ENCODE measurements at places on chromosomes 11 and 22.

- no peaks in the 10 kb centered on the region for H3K27me3 ChIP-seq
- H3K36me3 ChIP-seq: peaks cover 2% of the 10 kb centered on the region
- no peak for DNase-seq
- no peak overlapping the region for H3K4me3 ChIP-seq
- H3K4me1 ChIP-seq: no peaks in the 10 kb centered on the region
- H3K27ac ChIP-seq: no peak overlapping the region
Observed at GRCh38 chr11:17145972-17146371, 61.8 kb downstream of the PIK3C2A start.

GRCh38 chr22:50228366-50228765, 16.5 kb downstream of the TUBGCP6 start:
- H3K4me1 ChIP-seq: no peaks in the 10 kb centered on the region
- no peaks in the 10 kb centered on the region for H3K27me3 ChIP-seq
- no peaks in the 10 kb centered on the region for H3K36me3 ChIP-seq
- no peak overlapping the region for H3K4me3 ChIP-seq
- no peak for DNase-seq

DNA sequence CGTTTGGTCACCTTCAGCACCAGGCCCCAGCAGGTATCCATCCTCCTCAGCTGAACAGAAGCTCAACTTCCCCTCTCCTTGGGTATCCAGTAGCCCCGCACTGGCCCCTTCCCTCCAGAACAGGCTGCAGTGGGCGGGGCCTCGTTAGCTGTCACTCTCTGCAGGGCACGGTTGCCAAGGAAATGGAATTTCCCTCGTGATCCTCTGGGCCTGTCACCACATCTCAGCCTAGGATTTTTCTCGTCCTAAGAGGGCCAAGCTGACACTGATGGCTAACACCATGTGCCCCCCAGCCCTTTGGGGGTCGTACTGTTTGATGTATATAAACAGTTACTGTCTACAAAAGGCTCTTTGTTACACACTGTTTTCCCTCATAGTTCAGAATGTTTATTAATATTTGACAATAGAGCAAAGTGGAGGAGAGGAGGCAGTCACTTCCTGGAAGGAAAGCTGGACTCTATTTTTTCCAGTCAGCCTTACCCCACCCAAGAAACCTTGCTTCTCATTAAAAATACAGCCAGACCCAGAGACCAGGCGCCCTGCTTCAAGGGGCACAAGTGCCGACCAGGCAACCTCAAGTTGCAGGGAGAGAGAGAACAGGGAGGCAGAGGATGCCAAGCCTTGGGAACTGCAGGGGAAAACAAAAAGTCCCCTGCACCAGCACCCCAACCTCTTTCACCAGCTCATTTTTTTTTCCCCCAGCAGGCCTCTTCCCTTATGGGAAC, 44.5 kb downstream of the FEZ1 start:
- DNase-seq: peak; percentile 41
- no peaks in the 10 kb centered on the region for H3K4me1 ChIP-seq
- H3K27me3 ChIP-seq: no peaks in the 10 kb centered on the region
- no peaks in the 10 kb centered on the region for H3K36me3 ChIP-seq
- no peak overlapping the region for H3K27ac ChIP-seq
- H3K4me3 ChIP-seq: no peak overlapping the region

GRCh38 chr11:80733790-80734189, 1293.0 kb upstream of the TENM4 start:
- DNase-seq: no peak
- no peak overlapping the region for H3K27ac ChIP-seq
- no peak overlapping the region for H3K4me3 ChIP-seq

DNA sequence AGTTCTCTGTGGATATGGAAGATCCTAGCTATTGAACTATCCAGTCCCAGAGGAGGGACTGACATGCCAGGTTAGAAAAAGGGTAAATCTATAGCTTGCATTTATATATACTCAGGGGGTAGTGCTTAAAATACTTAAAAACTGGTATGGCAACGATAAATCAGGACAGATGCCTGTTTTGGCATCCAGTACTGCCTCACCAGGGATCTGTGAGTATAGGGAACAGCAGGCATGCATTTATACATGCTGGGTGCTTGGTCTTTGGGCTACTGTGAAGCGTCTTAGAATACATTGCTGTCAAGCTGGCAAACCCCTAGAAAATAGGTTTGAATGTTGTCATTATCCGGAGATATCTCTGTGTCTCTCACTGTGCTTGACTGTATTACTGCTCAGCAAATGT, 94.2 kb upstream of the DRD2 start:
- H3K4me1 ChIP-seq: peaks cover 50% of the 10 kb centered on the region
- no peak overlapping the region for H3K4me3 ChIP-seq
- no peaks in the 10 kb centered on the region for H3K27me3 ChIP-seq
- no peaks in the 10 kb centered on the region for H3K36me3 ChIP-seq

DNA sequence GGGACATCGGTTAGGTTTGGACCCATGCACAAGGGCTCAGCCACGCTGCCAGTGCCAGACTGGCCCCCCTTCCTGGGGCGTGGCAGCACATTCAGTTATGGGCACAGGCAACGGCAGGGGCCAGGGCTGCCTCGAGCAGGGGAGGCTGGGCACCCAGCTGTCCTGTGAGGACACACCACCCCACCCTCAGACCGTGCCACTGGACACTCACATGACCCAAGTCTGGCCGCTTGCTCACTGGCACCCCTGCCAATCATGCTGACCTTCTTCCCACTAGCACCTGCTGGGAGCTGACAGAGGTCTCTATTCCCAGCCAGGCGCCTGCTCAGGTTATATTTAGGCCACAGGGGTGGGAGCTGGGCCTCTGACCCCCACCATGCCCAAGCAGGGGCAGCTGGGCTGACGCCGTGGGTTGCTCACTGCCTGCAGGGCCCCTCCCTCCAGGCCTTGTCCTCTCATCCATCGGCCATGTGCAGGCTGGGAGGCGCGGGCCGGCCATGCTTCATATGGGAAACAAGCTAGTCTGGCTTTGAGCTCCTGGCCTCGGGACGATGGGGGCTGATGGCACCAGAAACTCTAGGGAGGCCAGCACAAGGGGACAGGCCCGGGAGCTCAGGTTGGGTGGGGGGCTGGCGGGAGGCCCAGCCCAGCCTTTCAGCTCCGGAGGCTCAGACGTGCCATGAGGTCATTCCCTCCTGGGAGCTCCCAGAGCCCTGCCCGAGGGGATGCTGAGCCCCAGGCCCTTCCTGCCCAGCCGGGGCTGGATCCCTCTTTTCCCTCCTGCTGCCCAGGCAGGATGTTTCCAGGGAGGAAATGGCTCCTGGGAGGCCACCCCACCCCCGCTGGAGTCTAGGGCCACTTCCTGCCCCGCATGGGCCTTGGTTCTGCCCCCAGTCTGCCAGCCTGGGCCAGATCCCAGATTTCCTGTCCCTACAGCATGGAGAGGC, 15.2 kb upstream of the TBX1 start:
- H3K36me3 ChIP-seq: no peaks in the 10 kb centered on the region
- no peaks in the 10 kb centered on the region for H3K4me1 ChIP-seq
- no peaks in the 10 kb centered on the region for H3K27me3 ChIP-seq
- H3K27ac ChIP-seq: no peak overlapping the region
- H3K4me3 ChIP-seq: no peak overlapping the region

DNA sequence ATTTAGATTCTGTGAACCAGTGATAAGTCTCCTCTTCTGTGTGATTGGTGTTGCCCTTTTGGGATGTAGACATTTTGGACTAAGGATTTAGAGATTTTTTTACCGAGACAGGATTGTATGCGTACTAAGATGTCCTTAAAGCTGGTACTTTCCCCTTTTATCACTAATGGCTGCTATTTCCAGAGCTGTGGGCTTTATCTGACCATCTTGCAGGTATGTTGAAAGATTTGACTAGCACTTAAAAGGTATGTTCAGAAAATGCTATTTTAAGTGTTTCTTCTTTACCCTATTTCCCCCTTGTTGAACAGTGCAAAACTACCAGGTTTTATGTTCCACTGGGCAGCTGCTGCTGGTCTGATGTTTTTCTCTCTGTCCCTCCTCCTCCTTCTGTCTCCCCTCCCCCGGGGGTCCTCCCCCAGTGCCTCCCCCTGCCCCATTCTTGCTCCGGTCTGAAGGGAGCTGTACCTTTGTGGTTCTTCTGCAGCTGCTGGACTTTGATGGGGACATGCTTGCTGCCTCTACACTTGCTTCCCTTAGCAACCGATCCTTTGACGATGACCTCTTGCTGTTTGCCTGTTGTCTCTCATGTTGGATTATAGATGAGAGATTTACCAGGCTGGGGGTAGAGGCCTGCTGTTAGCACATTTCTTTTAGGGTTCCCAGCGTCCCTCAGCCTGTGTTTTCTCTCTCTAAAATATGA, 59.6 kb downstream of the ZNRF3 start:
- no peak for DNase-seq
- H3K27me3 ChIP-seq: no peaks in the 10 kb centered on the region
- peaks cover 1% of the 10 kb centered on the region for H3K36me3 ChIP-seq
- peak overlapping the region; percentile 65 for H3K27ac ChIP-seq
- no peak overlapping the region for H3K4me3 ChIP-seq

DNA sequence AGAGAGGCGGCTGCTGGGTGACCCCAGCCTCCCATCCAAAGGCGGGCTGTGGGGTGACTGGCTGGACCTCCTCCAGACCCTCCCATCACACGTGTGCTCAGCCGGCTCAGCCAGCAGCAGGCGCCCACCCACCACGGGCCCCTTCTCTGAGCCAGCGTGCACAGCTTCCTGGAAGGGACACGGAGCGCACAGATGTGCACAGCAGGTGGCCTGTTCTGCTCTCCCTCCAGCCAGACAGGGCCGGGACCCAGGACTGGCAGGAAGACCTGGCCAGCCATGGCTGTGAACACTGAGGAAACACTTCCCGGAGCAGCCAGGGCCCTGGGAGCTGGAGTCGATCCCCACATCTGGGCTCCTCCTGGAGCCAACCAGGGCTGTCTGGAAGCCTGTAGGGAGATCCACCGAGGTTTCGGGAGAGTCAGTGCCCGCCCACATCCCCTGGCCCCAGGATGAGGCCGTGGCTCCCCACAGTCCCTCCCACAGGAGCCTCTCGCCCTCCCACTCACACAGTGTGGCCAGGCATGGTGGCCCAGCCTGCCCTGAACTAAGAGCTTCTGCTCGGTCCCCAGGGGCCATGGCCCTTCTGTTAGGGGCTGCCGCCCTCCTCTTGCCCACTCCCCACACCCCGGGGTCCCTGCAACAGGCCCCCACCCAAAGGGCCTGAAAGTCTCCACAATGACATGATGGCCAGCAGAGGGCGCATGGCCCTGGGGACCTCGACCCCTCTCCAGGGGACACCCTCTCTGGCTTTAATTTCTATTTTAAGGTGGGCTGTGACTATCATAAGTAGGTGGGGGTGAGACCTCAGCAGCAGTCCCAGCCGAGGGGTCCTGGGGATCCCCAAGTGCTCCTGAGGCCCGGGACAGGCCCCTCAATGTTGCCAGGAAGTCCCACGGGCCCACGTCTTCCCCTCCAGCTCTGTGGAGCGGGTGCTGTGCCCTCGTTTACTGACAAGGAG, 90.6 kb upstream of the FGF3 start:
- peaks cover 24% of the 10 kb centered on the region for H3K4me1 ChIP-seq
- H3K4me3 ChIP-seq: no peak overlapping the region
- no peak overlapping the region for H3K27ac ChIP-seq
- DNase-seq: peak; percentile 57
- H3K27me3 ChIP-seq: no peaks in the 10 kb centered on the region
- no peaks in the 10 kb centered on the region for H3K36me3 ChIP-seq

DNA sequence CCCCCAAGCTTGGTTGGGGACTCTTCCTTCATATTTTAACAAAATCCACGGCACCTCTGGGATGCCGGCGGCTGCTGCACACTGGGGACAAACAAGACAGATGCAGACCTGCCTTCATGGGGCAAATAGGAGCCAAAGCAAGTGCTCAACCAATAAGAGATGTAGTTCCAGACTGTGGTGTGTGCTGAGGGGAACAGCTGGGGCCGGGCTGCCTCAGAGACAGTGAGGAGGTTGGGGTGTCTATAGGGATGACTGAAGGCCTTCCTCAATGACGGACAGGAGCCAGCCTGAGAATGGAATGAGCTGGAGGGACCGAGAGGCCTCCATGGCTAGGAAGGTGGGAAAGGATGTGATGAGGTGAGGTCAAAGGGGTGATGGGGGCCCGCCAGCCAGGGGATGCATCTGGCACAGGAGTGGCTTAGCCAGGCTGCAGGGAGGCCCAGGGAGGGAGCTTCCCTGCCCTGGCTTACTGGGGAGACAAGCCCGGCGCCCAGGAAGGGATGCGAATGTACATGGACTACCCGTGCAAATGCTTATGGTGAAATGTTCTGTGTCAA, 10.3 kb upstream of the CTSD start:
- no peaks in the 10 kb centered on the region for H3K36me3 ChIP-seq
- peaks cover 11% of the 10 kb centered on the region for H3K4me1 ChIP-seq
- no peaks in the 10 kb centered on the region for H3K27me3 ChIP-seq
- H3K27ac ChIP-seq: no peak overlapping the region
- no peak for DNase-seq
- H3K4me3 ChIP-seq: no peak overlapping the region

DNA sequence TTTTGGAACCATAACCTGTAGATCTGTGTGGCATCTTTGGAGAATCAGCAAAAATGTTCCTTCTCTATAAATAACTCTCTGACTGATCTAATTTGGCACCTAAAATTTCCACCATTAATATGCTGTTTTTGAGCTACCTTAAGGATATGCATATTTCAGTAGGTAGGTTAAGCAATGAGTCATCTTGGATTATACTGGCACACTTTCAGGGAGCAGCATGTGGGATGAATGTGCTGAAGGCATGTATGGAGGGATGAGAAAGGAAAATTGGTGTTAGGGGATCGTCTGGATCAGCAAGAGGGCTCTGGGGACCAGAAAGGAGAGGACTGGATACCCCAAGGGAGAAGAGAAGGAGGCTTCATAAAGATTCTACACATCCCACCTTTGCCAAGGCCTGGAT, 44.6 kb upstream of the ELF5 start:
- H3K36me3 ChIP-seq: no peaks in the 10 kb centered on the region
- no peaks in the 10 kb centered on the region for H3K27me3 ChIP-seq
- H3K4me3 ChIP-seq: no peak overlapping the region
- no peak for DNase-seq
- no peak overlapping the region for H3K27ac ChIP-seq
- no peaks in the 10 kb centered on the region for H3K4me1 ChIP-seq

DNA sequence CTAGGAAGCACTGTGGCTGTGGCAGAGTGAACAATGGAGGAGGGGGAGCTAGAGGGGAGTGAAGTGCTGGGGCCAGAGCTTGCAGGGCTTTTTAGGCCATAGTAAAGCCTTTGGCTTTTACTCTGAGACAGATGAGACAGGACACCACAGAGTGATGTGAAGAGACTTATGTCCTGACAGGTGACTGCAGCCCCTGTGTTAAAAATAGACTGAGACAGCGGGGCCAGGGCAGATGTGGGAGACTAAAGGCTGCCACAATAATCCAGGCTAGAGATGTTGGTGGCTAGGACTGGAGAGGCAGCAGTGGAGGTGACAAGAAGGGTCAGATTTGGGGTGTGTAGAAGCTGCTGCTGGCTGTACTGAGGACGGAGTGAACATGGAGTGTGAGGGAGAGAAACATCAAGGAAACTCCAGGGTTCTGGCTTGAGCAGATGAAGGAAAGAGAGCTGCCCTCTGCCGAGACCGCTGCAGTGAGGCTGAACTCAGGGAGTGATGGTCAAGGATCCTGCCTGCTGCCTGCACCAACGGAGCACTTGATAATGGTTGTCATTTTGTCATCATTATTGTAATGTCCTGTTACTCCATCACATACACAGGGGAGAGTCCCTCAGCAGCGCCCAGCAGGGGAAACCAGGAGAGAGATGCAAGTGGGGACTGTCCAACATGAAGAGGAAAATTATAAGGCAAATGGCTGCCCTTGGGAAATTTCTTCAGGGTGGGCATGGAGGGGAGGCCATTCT, 27.4 kb downstream of the SLC43A1 start:
- H3K27ac ChIP-seq: no peak overlapping the region
- no peak for DNase-seq
- H3K4me1 ChIP-seq: peaks cover 2% of the 10 kb centered on the region
- peaks cover 4% of the 10 kb centered on the region for H3K36me3 ChIP-seq
- H3K4me3 ChIP-seq: no peak overlapping the region
